ENCODE measurements at places on chromosomes 1 and 21.

DNA sequence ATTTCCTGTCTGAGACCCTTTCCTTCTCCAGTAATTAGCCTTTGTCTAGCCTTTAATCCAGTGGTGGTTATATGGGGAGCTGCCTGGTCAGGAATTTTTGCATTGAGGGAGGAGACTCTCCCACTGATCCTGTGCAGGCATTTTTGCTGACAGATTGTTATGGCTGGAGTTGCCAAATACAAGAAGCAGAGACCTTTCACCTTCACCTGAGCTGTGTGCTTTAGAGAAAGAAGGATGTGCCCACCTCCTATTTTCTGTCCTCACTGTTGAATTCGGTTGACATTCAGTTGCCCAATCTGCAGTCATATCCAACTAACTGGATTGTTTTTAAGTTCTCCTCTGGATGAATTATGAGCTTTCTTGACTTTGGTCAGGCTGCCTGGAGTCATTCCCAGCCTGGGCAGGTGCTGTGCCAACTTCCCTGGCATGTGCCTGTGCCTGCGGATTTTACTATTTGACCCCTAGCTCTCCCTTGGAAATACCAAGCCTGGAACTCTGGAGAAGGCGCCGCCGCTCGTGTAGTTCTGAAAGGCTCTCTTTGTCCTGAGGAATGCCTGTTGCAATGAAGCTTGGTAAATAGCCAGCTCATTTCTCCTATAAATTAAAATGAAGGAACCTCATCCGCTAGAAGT lies 143.9 kb downstream of the NOS1AP start:
- DNase-seq, result no peak

DNA sequence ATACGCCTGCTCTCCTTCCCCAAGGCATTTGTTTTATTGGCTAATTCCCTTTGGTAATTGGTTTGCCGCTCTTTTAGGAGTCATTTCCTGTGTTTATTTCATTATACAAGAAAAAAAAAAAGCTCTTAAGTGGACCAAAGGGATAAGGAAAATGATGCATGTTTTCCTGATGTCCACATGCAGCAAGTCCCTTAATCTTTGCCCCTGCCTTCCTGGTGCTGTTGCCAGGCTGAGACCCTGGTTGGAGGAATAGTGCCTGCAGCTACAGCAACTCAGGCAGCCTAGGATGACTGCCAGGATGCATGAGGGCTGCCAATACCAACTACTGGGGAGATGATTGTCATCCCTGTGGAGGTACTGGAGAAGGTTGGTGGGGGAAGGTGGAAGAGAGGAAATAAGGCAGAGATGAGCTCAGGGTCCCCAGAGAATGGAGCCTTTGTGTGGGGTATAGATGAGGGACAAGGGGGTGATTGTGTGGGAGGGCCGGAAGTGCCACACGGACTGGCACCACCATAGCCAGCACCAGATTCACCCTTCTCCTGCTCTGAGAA lies 6.1 kb upstream of the GATAD2B start:
- DNase-seq, result peak; percentile 14

GRCh38 chr1:24235921-24236788 lies 49.1 kb upstream of the IFNLR1 start:
- DNase-seq, result no peak

DNA sequence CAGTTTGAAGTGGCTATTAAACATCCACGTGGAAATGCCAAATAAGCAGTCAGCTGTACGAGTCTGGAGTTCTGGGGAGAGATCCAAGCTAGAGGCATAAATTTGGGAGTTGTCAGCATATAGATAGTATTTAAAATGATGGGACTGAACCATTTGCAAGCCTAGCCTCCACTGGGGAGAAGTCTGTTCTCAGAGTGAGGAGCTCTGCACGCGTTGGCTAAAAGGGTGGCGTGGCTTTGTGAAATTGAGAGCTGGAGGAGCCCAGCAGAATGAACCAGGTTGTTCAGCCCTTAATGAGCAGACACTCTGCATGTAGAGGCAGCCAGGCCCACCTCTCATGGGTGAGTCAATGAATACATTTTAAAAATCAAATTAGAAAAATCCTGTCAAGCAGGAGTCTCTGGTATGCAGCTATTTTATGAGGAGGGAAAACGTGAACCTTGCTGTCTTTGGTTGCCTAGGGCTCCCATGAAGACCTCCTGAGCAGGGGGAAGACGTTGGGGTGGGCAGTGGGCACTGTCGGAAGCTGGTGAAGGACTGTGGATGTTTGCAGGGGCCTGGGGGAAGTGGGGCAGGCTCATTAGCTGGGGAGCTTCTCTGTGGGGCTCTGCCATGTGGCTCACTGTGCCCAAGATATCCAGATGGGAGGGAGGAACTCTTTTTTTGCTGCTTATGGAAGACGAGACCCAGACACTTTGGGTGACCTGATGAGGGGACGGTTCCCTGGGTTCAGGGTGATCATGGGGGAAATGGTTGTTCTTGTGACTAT lies 18.8 kb downstream of the TMCC2 start:
- no peak for DNase-seq

GRCh38 chr21:42439284-42440186 lies 35.8 kb downstream of the UBASH3A start:
- no peak for DNase-seq

DNA sequence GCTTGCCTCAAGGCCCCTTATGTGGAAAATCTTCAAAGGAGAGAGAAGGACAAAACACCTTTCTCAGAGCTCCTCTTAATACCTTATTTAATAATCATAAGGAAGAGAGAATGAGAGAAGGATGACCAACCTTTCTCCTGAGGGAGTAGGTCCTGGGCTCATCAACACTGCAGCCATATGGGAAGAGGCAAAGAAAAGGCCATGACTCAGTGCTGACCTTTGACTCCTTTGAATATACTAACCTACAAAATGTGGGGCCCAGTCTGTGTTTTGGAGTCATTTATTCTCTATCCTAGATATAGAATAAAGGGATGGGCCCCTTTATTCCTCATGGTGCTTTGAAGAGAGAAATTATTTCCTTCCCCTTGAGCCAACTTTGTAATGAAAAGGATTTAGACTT lies 38.3 kb downstream of the CAMSAP2 start:
- DNase-seq, result no peak

Data from fibroblast of skin of right quadriceps (primary cell).